Kasumi-1 (cell line): ENCODE measurements at places on chromosomes 5 and 9.
A peak's percentile ranks its signal among the peaks of the same experiment; 100 is the strongest.

DNA sequence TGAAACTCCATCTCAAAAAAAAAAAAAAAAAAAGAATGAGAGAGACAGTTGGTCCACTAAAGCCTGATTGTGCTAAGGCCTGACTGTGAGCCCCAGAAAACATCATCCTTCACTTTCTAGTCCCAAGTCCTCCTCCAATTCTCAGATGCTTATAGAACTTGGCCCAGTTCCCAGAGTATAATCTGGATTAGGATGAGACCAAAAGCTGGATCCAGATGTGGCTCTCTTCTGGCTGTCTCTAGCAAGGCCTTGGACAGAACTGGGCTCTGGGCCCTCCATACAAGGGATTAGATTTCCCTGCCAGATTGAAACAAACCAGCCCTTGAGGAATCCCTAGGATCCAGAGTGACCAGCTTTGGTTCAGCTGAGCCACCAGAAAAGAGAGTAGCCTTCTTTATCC lies 98.4 kb upstream of the ZNF366 start:
- DNase-seq: no peak

- DNase-seq: no peak
Measured at GRCh38 chr5:33761139-33761538, 130.7 kb downstream of the ADAMTS12 start.

DNA sequence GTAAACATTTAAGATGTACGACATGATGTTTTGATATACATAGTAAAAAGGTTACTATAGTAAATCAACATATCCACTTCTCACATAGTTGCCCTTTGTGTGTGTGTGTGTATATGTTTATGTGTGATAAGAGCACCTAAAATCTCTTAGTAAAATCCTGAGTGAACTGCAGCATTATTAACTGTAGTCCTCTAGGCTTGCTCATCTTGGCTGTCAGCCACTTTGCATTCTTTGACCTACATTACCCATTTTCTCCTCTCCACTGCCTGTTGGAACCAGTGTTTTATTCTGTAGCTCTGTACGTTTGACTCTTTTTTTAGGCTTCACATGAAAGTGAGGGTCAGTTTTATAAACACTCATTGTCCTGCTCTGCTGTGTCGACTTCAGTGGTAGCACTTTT lies 24.4 kb downstream of the C5orf22 start:
- no peak for DNase-seq

DNA sequence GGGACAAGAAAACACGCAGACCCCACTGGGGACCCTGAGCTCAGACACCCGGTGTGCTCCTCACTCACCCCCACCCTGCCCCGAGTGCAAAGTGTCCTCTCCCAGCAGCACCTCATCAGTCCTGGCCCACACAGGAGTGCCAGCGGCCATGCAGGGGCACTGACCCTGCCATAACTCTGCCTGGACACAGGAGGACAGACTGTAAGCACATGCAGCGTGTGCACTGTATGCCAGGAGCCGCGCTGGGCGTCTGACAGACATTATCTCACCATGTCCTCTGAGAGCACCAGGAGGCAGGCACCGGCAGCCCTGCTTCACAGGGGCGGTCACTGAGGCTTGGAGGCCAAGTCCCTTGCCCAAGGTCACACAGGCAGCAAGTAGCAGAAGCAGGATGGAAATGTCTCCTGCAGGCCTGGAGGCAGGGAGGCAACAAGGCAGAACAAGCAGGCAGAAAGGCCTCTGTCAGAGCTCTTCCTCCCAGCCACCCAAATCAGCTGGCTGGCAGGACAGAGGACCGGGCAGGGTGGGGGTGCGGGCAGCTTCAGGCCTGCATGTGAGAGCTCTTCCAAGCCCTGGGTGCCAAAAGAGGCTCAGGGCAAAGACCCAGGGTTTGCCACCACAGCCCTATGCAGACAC lies 8.4 kb downstream of the EEIG1 start:
- DNase-seq: no peak

DNA sequence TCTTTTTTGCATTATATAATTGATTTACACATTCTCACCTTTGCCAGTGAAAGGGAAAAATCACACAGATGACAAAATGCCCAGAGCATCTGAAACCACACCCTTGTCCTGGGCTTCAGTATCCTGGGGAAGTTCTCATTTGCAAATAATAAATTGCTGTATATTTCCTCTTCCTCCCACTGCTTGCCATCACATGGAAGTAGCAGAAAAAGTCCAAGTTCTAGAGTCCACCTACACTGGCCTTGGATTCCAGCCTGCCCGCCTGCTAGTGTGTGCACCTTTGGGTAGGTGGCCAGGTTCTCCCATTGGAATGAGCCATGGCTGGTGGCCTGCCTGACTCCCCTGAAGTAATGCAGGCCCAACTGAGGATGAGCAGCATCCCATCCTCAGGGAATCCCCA lies 149.4 kb downstream of the GADD45G start:
- DNase-seq: no peak

DNA sequence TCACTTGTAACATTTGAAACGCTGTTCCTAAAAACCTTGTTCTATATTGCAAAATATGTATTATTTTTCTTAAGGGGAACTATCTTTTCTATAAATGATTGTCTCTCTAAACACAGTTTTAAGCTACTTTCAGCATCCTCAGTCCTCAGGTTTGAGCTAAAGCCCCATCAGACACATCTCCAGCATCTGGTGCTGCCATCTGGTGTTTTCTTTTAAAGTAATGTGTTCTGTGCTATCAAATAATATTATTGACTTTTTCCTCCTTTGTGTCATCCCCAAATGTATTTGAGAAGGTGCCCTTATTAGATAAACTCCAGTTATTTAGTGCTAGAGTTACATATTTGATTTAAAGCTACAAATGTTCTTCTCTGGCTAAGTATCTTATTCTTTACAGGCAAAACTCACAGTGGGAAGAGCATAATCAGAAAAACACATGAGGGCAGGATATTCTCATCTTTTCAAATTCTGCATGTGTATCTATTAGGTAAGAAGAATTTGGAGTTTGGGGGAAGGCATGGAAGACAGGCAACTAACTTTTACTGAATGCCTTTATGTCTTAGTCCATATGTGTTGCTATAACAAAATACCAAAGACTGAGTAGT lies 27.5 kb downstream of the ZNF474 start:
- DNase-seq: peak; percentile 42

DNA sequence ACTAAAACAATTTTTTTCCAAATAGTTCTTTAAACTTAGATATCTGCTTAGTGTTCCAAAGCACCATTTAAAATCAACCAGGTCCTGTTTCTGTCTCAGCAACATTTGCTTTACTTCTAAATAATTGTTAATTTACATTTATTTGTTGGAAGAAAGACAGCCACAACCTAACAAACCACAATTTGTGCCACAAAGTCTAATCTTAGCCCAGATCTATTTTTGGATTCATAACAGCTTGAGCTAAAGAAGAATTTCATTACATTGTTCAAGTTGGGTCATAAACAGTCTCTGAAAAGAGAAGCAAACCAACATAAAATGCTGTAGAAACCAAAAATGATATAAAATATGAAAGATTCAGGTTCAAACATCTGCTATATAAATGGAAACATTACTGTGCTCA lies 24.4 kb downstream of the MLLT3 start:
- DNase-seq: no peak

GRCh38 chr5:131394128-131394527 lies 130.3 kb downstream of the CDC42SE2 start:
- DNase-seq: no peak

DNA sequence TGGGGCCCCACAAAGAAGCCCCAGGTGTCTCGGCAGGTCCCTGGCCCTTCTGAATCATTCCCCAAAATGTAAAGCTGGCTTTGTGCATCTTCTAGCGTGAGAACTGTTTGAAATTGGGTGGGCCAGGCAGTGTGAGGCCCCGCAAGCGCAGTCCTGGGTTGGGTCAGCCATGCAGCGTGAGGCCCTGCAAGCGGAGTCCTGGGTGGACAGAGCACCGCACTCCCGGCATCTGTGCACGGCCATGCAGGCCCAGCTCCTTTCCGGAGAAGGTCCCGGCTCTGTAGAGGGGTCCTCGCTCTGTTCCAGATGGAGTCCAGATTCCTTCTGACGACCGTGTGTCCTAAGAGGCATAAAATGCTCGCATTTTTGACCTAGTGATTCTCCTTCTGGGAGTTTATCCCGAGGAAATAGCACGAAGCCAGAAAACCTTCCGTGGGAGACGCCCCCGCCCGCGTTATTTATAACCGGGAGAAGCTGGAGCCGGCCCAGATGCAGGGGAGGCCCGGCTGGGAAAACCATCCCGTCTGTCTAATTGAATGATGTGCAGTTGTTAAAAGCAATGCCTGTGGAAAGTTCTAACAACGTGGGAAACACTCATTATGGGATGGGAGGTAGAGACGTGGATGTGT lies 19.4 kb upstream of the NOTCH1 start:
- DNase-seq: no peak

DNA sequence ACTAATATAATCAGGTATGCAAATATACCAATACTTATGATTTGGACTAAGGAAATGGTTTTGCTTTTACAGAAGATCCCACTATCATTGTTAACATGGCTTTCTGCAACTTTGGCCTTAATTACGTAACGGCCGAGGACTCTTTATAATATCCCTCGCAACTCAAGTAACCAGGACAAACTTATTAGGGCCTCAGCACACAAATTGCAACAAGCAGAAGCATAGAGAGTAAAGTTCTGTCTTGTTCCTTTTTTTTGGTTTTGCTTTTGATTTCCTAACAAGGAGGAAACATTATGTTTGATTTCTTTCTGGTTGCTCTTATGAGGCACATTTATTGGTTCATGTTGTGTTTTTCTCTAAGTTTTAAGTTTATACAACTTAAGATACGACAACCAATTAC lies 60.4 kb downstream of the RORB start:
- no peak for DNase-seq

GRCh38 chr5:115684513-115685037 lies 58.7 kb upstream of the TMED7 start:
- no peak for DNase-seq

GRCh38 chr5:21212026-21212425 lies 1224.0 kb upstream of the CDH18 start:
- no peak for DNase-seq

- DNase-seq: no peak
Measured at GRCh38 chr5:54360925-54361662, 50.7 kb upstream of the ARL15 start.

GRCh38 chr5:142977363-142978051 lies 207.3 kb downstream of the ARHGAP26 start:
- DNase-seq: peak; percentile 99

DNA sequence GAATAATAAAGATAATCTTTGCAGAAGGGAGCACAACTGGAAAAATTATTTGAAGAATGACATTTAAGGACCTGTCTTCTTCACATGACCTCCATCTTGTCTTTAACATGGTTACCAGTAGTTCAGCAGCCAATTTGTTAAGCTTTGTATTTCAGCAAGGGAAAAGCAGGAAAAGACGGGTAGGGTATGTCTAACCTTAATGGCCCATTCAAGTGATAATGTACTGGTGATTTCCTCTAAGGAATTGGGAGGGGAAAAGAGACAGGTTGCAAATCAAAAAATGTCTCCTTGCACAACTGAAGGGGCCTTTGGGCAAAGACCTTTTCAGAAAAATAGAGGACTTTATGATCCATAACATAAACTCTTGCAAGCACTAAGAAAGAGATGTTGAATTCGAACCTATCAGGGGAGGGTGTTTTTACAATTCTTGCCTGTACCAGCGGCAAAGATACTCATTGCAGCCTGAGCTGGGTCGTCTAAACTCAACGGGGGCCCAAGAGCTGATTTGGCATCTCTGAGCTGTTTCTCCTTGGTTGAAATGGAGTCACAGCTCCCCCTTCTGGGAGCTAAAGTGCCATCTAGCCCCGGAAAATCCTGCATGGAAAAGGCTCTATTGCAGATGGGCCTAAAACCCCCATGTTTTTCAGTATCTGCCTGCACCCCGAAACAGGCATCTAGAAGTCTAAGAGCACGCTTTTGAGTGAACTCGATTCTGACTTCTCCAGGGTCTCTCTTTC lies 3.8 kb downstream of the BRINP1 start:
- peak; percentile 47 for DNase-seq

- peak; percentile 44 for DNase-seq
Measured at GRCh38 chr5:108148715-108149139, 233.2 kb downstream of the FBXL17 start.

GRCh38 chr9:22512495-22512894 lies 65.9 kb downstream of the DMRTA1 start:
- no peak for DNase-seq

GRCh38 chr5:144144956-144145751 lies 25.3 kb downstream of the YIPF5 start:
- no peak for DNase-seq

GRCh38 chr5:54398191-54398590 lies 57.3 kb upstream of the HSPB3 start:
- no peak for DNase-seq

GRCh38 chr9:68983522-68984424 lies 30.1 kb downstream of the PRKACG start:
- DNase-seq: no peak

DNA sequence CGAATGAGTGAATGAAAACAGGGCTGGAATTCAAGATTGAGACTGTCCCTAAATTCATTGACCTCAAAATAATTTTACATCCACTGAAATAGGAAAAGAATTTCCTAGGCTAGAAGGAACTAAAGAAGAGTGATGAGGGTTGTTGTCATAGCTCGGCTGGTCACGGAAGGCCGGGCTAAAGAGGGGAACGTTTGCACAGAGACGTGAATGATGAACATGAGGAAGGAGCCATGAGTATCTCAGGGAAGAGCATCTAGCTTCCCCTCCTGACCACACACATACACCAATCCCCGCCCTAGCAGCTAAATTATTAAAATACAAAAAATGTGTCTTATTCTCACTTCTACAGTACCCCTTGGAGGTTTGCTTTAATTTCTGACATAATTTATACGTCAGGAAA lies 124.4 kb upstream of the ABCA1 start:
- DNase-seq: no peak

DNA sequence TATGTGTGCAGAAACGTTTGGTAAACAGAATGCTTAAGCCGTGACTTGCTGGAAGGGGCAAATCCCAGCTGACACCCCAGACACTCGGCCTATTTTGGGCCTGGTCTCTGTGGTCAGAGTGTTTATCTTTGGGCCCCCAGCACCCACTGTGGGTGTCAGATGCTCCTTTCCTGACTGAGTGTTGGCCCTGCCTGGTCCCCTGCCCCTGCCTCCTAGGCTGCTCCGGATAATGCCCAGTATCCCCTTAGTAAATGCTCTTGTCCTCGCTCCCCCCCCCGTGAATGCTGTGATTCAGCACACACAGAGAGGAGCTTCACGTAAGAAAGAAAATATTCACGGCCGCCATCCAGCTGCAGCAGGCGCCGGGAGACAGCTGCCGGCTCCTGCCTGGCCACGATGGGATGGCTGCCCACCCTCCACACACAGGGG lies 11.3 kb upstream of the ANGPTL2 start:
- DNase-seq: no peak

GRCh38 chr5:109748546-109748945 lies 58.8 kb downstream of the MAN2A1 start:
- no peak for DNase-seq

- no peak for DNase-seq
Measured at GRCh38 chr9:95092262-95093072, 225.0 kb downstream of the FANCC start.

- no peak for DNase-seq
Measured at GRCh38 chr5:179382486-179382885, 37.2 kb upstream of the ADAMTS2 start.

GRCh38 chr9:131848570-131849160 lies 108.8 kb upstream of the RAPGEF1 start:
- no peak for DNase-seq
